ENCODE measurements at places on chromosomes 3 and 15.

- DNase-seq = no peak
Measured at GRCh38 chr3:24502690-24503089, 8.0 kb upstream of the THRB start.

- DNase-seq = no peak
Measured at GRCh38 chr15:58736018-58736643, 13.4 kb downstream of the ADAM10 start.

DNA sequence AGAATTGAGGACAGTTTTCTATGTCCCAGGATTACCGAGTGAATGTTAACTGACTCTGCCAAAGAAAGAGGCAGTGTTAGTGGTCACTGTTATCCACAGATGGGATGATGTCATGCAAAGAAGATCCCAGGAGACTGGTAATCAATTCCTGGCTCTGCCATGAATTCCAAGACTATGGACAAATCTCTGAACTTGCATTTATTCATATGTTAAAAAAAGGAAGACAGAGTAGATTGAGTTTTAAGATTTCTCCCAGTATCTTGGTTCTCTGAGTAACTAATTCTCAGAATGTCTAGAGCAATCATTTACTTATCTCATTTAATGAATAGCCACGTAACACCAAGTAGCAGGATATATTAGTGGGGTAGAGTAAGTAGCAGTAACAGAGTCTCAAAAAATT is 11.5 kb upstream of the MAP3K13 start:
- no peak for DNase-seq

DNA sequence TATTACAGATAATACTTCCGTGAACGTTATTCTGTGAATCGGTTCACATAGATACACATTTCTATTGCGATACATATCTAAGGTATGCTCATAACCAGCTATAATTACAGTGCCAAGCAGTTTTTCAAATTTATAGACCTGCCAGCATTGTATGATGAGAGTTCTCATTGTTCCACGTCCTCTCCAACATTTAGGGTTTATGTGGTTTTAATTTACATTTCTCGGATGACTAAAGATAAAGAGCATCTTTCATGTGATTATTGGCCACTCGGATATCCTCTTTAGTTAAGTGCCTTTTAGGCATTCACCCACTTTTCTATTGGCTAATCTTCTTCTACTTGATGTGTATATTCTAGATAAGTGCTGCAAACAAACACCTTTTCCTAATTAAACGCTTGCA is 134.7 kb upstream of the CCDC54 start:
- no peak for DNase-seq

DNA sequence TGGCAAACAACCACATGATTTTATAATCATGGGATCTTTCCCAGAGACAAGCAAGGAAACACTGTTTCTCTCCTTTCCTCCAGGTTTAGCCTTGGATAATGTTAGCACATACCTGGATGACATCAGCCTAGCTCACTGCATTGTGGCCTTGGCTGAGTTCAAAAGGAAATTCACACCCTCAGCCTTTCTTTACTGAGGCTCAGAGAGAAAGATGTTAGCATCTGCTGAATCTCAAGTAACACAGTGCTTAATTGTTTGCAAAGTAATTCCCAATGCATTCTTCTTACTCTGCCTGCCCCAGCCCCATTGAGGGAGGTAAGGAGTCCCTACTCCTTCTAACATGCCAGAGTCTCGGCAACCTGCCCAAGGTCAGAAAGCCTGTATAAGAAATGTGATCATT is 432.2 kb upstream of the LMCD1 start:
- DNase-seq = no peak

DNA sequence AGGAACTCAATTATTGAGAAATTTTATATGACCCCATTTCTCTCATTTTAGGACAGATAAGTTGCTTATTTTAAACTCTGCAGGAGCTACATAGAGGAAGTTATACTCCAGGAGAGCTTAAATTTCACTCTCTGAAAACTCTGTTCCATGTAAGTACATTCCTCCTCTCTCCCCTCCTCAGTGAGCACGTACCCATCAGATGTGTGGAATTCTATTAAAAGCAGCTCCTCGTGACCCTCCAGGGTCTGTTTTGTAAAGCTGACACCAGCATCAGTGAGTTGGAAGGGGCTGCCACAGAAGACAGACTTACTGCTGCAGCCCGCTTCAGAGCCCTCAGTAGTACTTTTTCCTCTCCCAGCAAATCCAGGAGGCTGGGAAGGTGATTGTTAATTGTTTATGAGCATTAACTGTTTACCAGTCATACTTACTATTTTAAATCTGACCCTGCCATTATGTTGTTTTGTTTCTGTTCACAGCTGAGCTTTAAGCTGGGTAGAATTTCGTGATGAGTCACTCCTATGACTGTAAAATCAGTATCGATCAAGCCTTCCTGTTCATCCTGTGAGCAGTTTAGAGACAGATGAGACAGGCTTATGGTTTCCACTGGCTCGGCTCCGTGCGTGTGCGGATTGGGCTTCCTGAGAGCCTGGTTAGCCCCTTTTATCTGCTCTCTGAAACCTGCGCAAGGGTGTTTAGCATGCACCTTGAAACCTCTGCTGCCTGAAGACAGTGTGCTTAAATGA is 20.4 kb downstream of the IGF1R start:
- peak; percentile 14 for DNase-seq

DNA sequence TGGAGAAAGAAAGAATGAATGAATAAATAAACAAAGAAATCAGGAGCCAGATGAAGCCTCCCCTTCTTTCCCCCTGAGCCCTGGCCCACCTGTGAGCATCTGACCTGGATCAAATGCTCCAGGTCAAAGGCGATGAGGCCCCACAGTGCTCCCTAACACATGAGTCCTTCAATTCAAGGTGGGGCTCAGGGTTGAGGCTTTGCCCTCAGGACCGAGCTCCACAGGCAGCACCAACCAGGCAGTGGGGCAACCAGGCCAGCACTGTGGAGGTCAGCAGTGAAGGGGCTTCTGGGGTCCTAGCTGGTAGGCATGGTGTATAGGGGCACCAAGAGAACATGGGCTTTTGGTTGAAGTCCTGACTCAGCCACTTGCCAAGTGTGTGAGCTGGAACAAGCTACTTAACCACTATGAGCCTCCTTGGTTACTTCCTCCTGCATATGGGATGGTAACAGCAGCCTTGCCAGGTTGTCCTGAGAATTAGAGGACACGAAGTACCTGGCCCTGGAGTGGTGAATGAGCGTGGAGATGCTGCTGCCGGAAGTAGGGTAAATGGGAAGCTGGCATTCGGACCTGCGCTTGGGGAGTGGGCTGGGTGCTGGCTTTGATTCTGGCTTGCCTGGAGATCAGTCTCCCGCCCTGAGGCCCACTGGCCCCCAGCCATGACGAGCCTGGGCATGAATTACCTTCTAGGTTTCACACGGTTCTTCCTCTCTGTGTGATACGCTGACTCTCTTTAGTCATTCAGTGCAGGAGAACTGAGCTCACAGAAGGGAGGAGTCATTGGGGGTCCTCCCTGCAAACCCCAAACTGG is 10.0 kb upstream of the PAQR5 start:
- DNase-seq = no peak

DNA sequence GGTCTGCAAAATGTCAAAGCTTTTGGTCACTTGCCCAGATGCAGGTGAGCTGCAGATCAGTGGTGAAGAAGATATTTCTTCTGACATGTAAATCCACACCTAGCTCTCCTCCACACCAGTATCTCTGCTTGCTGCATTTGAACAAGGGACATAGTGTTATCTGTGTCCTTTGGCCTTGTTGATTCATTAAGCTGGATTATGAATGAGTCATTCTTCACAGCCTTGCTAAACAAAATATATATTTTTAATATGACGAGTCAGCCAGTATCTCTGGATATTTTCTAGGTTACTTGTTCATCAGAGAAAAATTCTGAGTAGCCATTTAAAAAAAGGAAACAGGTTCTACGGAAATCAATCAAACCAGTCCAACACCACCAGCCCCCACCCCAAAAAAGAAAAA is 190.6 kb upstream of the ADAMTS9 start:
- no peak for DNase-seq

DNA sequence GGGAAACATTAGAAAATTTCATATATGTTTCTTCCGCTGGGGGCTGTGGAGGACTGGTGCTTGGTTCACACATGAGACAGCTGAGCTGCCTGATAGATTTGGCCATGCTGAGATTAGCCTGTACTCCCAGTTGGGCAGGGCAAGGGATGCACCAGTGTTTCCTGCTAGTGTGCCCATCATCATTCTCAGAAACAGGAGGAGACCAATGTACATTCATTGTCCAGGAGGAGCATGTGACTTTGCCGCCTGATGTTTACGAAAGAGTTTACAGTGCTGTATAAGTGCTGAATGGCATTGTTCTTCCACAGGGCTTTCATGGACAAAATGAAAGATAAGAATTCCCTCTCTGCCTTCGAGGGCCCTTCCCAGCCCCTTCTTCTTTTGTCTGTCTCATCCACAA is 311.1 kb upstream of the THBS1 start:
- no peak for DNase-seq

- DNase-seq = no peak
Measured at GRCh38 chr3:53380306-53380705, 33.0 kb upstream of the DCP1A start.

DNA sequence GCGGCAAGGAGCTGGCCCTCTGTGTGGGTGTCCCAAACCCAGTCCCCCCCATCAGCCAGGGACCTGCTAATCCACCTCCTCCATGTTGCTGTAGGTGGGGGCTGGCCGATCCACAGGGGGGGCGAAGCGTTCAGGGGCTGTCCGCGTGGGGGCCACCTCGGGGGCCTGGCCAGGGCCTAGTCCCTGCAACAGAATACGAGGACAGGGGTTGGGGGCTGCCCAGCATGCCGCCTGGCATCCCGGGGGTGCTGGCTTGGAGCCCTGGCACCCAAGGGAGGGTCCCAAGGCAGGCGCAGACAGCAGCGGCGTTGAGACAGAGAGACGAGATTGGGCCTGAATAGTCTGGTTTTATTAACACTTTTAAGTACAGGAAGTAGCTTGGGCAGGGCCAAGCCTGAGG is 3.8 kb upstream of the QARS1 start:
- no peak for DNase-seq

DNA sequence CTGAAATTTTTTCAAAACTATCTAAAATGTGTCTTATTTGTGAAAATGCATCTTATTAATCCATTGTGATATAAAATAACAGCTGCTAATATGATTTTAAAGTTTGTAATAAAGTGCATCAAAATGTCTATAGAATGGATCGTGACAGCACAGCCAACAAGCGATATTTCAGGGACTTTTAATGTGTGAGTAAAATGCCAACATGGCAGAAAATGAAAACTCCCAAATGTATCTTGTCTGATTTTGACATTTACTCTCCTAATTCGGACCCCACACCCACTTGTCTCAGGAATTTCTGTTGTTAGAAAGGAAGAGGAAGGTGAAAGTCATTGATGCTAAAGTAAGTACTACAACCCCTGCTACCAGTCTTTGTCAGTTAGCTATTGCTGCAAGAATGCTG is 273.9 kb downstream of the SATB1 start:
- no peak for DNase-seq

- peak; percentile 53 for DNase-seq
Measured at GRCh38 chr3:171255236-171255806, 204.9 kb downstream of the TNIK start.

DNA sequence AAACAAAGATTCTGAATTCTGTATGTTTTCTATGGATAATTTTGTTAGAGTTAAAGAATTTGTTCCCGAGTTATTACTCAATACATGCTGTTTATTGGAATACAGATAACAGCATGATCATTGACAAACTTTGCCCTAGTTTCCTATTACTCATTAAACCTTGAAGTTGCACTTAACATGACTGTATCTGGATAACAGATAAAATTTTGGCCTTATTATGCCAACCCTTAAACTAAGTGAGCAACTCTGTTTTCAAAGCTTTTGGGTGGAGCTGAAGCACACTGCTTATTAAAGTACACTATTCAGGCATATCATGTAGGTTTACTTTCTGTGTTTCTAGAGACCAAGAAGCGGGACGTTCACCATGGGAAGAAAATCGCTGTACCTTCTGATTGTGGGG is at the start of gene AADAC:
Gene AADAC, plus strand, starts transcription at position 318 of the 400 bp plus-strand sequence. Its CDS starts 47 bp downstream, at position 365.
- no peak for DNase-seq

- DNase-seq = no peak
Measured at GRCh38 chr3:82423268-82424030, 662.0 kb upstream of the GBE1 start.

GRCh38 chr3:2889736-2890135 is 220.4 kb downstream of the IL5RA start:
- no peak for DNase-seq

DNA sequence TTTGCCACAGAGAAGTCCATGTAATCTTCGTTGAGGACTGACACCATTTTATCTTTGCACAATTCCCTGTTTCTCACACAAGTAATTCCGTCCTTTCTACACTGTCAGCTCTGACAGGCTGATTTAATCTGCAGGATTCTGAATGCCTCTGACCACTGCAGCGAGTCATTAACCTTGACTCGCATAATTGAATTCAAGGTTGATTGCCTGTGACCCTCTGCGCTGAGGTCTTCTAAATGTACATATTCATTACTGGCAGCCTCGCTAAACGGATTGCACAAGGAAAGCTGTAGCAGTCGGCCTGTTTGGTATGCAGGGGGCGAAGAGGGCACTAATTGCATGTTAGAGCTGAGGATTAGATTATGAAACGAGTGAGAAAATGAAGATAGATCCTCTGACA is 147.8 kb downstream of the SHOX2 start:
- DNase-seq = no peak

DNA sequence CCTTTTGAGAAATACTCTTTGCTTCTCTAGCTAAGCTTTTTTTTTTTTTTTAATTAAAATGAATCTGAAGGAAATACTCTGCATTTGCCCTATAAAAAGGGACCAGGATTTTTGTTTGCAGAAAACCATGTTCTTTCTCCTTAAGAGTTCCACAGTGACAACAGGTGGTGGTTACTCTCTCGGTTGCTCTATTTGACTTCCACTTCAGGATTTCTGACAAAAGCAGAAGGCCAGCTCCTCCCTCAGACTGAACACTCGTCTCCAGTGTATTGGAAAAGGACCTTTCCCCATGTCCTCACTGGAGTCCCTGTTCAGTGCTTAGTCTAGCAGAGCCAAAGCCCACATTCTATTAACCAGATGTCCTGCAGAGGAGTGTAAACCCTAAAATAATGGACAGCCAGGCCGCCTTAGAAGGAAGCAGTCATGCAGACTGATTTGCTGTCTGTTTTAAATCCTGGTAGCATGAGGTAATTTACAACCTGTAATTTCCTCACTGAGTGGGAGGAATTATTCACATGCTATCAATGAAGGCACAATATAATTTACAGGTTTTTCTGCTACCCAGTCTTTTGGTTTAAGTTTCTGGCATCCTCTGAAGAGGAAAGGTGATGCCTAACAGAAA is 599.3 kb downstream of the PYDC2 start:
- DNase-seq = no peak

DNA sequence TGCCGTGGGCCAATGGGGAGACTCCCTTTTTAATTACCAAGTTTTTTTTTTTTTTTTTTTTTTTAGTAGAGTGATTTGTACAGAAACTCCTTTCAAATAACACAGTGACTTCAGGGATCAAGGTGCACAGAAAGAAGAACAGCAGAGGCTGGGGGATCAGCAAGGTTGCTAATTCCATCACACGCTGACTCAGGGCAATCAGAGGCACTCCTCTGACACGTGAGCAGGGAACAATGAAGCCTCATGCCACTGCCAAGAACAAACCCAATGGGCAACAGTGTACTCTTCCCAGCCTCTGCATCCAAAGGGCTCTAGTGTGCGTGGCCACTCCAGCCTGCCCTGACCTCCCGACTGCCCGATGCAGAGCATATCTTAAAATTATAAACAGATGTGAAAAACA is 186.7 kb upstream of the WNT5A start:
- DNase-seq = no peak
